ENCODE measurements at places on chromosomes 2 and 18.

- DNase-seq = no peak
Observed at GRCh38 chr2:222688917-222689316, 17.5 kb downstream of the MOGAT1 start.

DNA sequence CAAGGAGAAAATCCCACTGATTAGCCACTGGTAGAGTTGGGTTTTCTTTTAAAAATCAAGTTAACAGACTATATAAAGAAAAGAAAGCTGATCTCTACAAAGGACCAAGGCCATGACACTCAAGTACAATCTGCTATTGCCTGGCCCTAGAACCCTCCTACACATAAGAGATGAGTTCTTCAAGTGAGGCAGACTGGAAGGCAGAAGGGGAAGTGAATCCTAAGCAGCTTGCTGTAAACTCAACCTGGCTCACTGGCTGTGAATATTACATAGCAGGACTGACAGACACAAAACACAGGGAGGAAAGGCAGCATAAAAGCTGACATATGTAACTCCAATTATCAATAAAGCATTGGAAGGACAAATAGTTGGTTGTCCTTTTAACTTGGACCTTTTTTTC lies 65.4 kb downstream of the TRIP12 start:
- no peak for DNase-seq

DNA sequence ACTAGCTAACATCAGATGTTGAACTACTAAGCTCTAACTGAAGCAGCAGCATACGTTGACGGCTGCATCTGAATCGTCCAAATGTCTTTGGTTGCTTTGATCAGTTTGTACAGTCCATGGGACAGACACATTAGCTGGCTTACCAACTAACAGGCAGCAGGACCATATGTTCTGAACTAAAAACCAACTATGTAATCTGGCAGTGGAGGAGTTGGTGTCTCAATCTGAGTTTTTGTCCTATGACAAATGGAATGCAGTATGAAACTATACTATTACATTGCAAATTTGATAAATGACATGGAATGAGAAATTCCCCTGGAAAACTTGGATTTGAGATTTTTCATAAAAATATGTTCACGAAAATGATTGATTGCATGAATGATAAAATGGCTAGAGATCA lies 79.5 kb downstream of the EPHA4 start:
- DNase-seq = no peak

- no peak for DNase-seq
Observed at GRCh38 chr2:233840520-233840919, 13.8 kb downstream of the HJURP start.

DNA sequence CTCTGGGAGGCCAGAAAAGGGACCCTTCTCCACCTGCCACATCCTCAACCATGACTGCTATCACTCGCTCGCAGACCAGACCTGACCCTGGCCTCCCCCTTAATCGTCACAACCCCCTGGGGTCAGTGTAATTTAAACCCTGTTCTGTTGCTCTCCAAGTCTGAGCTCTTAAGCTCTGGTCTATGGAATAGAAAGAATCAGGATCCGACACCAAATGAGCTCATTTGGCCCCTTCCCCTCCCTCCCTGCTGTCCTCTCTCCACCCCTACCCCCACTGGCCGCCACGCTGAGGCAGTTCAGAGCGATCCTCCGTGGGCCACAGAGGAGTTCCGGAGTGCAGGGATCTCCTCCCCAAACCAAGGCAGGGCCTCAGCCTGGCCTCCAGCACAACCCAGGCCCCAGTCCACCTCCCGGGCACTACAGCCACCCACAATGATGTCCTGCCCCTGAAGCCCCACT lies 5.3 kb downstream of the DNMT3A start:
- DNase-seq = no peak

DNA sequence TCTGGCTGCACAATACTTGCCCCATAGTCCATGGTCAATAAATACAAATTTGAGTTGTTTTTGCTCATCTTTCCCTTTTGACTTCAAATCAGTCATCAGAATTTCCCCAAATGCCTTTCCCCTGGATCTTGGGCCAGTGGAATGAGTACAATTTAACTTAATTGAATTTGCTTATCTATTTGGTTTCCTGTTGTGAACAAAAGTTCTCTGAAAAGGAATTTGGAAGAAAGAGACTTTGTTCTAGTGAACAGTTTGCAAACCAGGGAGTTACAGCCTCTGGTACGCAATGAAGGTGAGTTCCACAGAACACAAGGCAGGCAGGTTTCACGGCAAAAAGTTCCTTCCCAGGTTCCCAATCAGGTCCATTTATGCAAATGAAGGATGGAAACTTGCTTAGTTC lies 1.2 kb upstream of the UGT1A1 start:
- no peak for DNase-seq

DNA sequence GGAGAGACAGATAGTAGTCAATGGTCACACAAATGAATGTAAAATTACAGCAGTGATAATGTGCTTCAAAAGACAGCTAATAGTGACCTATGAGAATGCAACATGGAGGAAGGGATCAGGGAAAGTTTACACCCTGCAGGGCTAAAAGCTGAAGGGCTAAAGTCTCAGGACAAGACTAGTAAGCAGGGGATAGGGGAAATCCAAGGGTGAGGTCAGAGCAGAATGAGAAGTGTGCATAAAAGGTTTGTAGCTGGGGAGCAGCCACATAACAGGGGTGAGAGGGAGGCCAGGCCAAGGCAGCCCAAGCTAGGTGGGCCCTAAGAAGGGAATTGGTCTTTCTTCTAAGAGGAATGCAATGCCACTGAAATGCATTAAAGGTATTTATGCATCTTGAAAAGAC lies 746.3 kb downstream of the SATB2 start:
- DNase-seq = no peak

- DNase-seq = no peak
Observed at GRCh38 chr18:5979176-5979888, 84.0 kb upstream of the TMEM200C start.
